ENCODE measurements at places on chromosomes 6 and 20.

- peak; percentile 83 for DNase-seq
Measured at GRCh38 chr6:143026696-143027449, 33.8 kb upstream of the AIG1 start.

GRCh38 chr6:17392978-17393891, at the start of gene CAP2:
TSS of gene CAP2 (plus strand) at chr6:17393595. CDS start at chr6:17421556, 27,961 bp downstream.
- peak; percentile 64 for DNase-seq

DNA sequence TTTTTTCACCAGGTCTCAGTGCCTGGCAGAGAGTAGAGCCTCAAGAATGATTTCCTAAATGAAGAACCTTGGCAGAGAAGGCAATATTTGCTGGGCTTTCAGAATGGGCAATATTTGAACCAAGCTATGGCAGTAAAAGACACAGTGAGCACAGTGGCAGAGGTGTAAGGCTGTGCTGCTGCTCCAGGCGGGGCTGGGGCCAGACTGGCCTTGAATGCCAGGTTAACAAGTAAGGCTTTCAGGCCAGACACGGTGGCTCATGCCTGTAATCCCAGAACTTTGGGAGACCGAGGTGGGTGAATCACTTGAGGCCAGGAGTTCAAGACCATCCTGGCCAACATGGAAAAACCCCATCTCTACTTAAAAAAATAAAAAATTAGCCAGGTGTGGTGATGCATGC, 8.5 kb upstream of the MYL9 start:
- DNase-seq = no peak

DNA sequence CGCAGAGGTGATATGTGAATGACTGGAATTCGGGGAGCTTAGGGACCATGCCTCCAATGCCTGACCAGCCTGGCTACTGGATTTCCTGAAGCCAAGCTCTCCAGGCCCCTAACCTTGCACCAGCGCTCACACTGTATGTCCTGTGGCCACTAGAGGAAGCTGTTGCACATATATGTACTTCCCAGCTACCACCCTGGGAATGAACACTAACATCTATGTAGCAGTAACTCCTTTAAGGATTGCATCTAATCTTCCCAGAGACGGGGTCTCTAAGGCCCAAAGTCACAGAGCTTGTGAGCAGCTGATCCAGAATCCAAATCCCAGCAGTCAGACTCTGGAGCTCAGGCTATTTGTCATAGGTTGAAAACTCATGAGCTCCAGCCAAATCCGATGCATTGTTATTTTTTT, 20.4 kb upstream of the BPIFB1 start:
- DNase-seq = peak; percentile 35

- no peak for DNase-seq
Measured at GRCh38 chr6:39902786-39903465, 31.3 kb downstream of the MOCS1 start.

DNA sequence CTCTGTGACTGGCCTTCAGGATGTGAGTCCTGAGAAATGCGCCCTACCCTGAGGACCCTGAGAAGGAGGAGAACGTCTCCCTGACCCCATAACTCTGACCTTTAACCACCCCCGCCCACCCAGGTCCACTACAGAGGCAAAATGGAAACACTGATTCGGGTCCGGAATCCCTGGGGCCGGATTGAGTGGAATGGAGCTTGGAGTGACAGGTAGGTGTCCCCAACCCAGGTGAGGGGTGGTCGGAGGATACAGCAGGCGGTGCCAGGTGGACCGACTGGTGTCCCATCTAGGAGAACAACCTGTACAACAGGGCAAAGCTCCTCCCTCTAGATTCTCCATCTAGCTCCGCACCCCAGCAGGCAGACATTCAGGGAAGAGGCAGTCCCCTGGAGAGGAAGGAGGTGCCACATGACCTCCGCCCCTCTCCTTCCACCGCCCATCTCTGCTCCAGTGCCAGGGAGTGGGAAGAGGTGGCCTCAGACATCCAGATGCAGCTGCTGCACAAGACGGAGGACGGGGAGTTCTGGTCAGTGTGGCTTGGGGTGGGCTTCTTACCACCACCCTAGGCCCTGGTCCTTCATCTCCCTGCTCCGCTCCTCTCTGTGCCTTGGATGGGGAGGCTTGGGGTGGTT, 17.6 kb downstream of the CAPN11 start:
- no peak for DNase-seq

- DNase-seq = no peak
Measured at GRCh38 chr6:5090603-5091002, 5.5 kb downstream of the PPP1R3G start.

- no peak for DNase-seq
Measured at GRCh38 chr20:48287552-48288170, 502.4 kb upstream of the SULF2 start.

DNA sequence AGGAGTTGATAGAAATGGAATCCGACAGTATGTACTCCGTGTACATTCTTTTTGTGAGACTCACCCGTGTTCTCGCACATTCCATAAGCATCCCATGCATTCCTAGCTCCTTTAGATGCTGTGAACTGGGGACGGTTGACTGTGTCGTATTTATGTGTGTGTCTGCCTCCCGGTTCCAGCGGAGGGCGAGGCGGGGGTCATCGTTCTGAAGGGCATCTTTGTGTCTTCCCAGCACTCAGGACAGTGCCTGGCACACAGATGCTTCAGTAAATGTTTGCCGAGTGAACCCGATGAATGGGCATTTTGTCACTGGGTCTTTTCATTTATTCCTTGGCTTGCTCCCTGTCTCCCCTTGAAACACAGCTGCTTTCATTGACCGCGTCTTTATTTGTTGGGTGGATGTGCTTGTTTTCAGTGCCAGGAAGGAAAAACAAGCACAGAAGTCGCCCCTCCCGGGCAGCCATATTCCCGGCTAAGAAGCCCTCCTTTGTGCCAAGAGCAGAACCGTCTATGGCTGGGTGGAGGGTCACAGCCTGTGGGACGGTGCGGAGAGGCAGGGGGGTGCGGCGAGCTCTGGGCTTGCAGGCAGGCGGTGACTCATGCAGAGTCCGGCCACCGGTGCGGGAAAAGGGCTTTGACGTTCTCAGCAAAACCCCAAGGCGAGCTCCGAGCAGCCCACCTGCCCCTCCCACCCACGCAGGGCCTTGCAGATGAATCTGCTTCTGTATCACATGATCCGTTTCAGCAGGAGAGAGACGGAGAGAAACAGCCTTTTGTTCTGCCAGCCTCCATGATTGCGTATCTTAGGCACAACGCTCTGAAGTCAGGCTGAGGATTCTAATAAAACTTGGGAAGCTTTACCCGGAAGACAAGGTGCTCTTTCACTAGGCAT, 11.2 kb upstream of the PSMG4 start:
- no peak for DNase-seq

GRCh38 chr6:43477235-43478007, at the start of gene TJAP1:
TSS of gene TJAP1 (plus strand) at chr6:43477570. CDS start at chr6:43499002, 21,432 bp downstream.
- peak; percentile 88 for DNase-seq

DNA sequence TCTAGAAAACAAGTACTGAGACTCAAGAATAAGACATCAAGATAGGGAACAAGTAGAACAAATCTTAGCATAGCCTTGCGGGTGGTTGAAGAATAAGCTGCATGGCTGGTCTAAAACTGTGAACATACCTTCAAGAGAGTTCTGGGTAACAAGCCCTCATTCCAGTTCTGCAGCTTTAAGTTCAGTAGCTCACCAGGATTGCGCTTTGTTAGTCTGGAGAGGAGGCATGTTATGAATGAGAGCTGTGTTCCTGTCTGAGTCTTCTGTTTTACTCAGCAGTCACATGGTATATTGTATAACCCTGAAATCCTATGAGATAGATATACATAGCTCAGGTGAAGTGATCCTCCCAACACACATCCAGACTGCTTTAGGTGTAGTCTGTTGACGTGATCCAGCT, 406.6 kb upstream of the IRAK1BP1 start:
- no peak for DNase-seq

GRCh38 chr6:54768494-54768893, 78.1 kb upstream of the FAM83B start:
- no peak for DNase-seq

DNA sequence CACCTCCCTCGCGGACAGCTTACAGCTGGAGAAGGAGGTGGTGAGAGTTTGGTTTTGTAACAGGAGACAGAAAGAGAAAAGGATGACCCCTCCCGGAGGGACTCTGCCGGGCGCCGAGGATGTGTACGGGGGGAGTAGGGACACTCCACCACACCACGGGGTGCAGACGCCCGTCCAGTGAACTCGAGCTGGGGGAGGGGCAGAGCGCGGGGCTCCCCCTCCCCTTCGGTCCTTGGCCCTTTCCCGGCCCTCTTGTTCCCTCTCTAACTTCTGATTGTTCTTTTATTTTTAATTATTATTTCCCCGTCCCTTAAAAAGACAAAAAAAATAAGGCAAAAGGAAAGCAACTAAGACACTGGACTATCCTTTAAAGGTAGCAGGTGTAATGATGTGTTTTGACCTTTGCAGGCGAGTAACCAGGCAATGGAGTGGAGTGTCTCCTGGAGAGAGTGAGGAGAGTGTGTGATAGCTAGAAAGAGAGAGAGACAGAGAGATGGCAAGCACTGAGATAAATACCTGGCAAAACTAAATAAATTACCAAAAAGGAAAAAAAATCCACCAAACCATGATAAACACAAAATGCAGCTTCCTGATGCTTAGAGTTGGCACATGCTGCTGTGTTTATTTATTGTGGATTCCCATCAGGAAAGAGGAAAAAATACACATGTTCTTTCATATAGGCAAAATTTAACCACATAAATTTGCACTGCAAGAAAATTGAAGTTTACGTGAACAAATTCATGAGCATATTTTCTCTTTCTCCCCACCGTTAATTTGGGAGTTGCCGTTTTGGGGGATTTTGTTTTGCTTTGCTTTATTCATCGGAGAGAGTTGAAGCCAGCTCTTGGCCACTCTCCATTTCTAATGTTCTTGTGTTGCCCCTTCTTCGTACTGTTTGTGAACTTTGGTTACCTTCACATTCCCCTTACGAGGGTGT, 1.9 kb downstream of the POU3F2 start:
- no peak for DNase-seq

DNA sequence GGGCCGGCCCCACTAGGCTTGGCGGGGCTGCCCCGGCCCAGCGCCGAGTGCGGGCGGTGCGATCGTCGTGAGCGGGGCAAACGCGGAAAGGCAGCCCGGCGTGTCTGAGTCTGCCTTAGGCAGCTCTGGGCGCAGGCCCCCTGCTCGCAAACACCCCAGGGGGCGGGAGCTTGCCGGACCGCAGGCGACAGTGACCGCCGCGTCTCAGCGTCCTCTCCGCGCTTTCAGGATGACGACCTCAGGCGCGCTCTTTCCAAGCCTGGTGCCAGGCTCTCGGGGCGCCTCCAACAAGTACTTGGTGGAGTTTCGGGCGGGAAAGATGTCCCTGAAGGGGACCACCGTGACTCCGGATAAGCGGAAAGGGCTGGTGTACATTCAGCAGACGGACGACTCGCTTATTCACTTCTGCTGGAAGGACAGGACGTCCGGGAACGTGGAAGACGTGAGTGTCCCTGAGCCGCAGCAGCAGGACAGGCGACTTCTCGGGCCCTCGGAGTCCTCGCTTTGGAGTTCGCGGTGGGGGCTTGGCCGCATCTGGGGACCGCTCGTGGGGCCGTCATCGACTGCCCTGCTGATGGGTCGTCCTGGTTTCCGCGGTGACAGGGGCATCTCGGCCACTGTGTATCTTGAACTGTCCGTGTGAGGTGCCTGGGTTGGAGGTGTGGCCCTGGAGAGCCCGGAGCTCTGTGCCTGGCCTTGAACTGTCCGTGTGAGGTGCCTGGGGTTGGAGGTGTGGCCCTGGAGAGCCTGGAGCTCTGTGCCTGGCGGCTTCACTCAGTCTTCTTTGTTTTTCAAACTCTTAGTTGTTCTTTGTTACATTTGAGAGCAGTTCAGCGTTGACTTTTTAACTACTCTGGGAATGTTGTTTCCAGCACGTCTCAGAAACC, 786 bp downstream of the ADRM1 start:
- DNase-seq = peak; percentile 30

DNA sequence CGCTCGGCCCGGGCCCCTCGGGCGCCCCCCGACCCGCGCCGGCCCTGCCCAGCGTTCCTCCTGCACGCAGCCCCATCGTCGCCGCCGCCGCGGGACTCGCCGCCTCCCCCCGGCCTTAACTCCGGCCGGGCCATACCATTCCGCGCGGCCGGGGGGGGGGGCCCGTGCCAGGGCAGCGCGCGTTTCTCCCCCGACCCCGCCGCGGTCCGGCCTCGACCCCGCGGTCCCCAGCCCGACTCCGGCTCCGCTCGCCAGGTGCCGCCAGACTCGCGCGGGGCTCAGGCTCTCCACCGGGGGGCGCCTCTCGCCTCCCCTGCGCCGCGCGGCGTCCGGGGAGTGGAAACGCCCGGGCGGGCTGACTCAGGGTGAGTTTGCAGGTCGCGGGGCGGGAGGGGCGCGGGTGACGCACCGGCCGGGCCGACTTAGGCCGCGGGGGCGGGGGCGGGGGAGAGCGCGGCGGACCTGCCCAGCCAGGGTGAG, at the start of gene SRXN1:
SRXN1 (minus strand) TSS at position 91 of the 480 bp plus-strand sequence; CDS start at position 76, 15 bp downstream.
- peak; percentile 93 for DNase-seq

DNA sequence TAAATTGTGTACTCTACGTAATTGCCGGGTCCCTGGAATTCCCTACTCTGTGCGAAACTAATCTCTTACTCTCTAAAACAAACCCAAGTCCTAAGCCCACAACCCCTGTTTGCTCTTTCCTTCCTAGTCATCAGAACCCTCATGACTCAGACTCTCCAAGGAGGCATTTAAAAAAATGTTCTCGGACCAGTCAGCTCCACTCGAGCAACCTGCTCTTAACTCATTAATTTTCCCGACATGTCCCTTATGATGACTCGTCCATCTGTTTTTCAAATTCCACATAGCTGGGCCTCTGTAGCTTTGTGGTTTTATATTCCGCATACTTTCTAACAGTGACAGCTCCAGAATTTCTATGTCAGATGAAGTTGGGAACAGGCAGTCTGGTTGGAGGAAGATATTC, 2.6 kb upstream of the MUC22 start:
- DNase-seq = peak; percentile 16

GRCh38 chr6:170178561-170179477, 112.1 kb downstream of the DLL1 start:
- no peak for DNase-seq

- DNase-seq = no peak
Measured at GRCh38 chr6:49025273-49026240, 437.5 kb downstream of the MMUT start.

DNA sequence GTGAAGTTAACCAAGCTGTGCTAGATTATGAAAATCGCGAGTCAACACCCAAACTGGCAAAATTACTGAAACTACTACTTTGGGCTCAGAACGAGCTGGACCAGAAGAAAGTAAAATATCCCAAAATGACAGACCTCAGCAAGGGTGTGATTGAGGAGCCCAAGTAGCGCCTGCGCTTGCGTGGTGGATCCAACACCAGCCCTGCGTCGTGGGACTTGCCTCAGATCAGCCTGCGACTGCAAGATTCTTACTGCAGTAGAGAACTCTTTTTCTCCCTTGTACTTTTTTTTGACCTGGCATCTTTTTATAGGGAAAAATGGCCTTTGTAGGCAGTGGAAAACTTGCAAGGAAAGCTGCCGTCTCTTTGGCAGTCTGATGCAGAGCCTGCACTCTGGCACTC, 6.8 kb downstream of the GID8 start:
- no peak for DNase-seq

GRCh38 chr6:43076464-43077332, 584 bp downstream of the PTK7 start:
- no peak for DNase-seq

- no peak for DNase-seq
Measured at GRCh38 chr6:151181706-151182363, 57.9 kb upstream of the AKAP12 start.

- peak; percentile 90 for DNase-seq
Measured at GRCh38 chr6:138805016-138805765, 9.3 kb downstream of the ECT2L start.

Measured in muscle of back (tissue), 13 donors.